ENCODE measurements at places on chromosomes 3 and 15. TPM values are rescaled to one million over a fixed set of nuclear protein-coding genes. Genes with fewer than 3 reads are reported as not detected.

DNA sequence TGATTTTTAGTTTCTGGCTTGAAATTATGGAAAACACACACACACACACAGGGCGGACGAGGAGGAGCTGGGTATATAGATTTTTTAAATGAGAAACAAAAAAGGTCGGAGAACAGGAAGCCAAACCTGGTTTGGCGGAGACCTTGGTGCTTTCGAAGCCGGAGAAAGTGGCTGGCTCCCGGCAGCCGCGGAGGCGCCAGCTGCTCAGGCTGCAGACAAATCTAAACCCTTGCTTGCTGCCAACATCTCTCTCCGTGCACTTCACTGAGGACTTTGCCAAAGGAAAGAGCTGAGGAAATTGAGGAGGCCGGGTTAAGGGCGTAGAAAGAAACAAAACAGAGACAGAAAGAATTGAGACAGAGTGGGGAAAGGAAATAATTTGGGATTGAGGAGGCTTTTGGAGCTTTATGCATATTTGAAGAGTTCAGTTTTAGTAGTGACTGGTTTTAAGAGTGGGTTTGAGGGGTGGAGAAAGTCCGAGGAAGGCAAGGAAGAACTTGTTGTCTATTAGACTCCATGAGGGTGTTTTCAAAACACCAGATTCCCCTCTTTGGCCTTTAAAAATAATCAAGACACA is 2.2 kb downstream of the ZIC1 start:
- H3K4me1 ChIP-seq: peaks cover 35% of the 10 kb centered on the region
- H3K36me3 ChIP-seq: peaks cover 14% of the 10 kb centered on the region
- peaks cover 84% of the 10 kb centered on the region for H3K27me3 ChIP-seq
- peak overlapping the region; percentile 88 for H3K27ac ChIP-seq
- peak; percentile 81 for DNase-seq
- peak overlapping the region; percentile 65 for H3K4me3 ChIP-seq

Gene CNTN3
- total RNA-seq: 9.8 TPM

Gene TMEM41A
- 13.9 TPM for total RNA-seq

DNA sequence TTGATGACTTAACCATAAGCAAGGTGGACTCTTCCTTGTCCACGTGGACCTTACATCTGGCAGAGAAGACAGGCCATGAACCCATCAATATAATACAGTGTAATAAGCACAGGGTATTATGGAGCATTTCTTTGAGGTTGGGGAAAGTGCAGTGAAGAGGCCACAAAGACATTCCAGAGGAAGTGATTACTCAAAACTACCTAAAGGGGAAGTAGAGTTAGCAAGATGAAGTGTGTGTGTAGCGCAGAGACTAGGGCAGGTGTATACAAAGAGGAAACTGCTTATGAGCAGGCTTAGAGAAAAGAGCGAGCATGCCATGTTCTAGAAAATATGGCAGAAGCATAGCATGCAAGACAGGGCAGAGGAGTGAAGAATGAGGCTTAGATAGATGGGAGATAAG is 17.9 kb downstream of the CP start:
- no peak for DNase-seq
- no peaks in the 10 kb centered on the region for H3K4me1 ChIP-seq
- H3K27me3 ChIP-seq: no peaks in the 10 kb centered on the region
- no peaks in the 10 kb centered on the region for H3K36me3 ChIP-seq
- H3K27ac ChIP-seq: no peak overlapping the region
